CD4-positive, alpha-beta T cell (primary cell): ENCODE measurements at places on chromosomes 5 and 9.

GRCh38 chr5:37789991-37790390, 49.9 kb downstream of the GDNF start:
- DNase-seq, result no peak

- DNase-seq, result no peak
Observed at GRCh38 chr5:149133795-149134777, 7.2 kb upstream of the ABLIM3 start.

DNA sequence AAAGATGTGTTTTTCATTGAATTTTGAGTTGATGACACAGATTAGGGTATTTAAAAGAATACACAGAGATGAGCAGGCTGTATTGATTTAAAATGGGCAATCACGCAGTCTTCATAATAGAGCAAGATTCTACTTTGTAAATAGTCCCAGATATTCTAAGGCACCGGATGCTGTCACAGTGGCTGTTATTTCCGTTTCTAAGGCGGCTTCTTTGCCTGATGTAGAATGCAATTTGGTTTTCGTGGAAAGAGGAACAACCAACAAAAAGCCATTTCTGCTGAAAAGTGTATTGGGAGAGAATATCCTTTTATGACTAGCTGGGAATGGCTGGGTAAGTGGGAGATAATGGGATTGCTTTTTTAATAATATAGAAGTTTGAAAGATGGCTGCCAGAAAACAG, 17.5 kb downstream of the PRKACG start:
- no peak for DNase-seq

DNA sequence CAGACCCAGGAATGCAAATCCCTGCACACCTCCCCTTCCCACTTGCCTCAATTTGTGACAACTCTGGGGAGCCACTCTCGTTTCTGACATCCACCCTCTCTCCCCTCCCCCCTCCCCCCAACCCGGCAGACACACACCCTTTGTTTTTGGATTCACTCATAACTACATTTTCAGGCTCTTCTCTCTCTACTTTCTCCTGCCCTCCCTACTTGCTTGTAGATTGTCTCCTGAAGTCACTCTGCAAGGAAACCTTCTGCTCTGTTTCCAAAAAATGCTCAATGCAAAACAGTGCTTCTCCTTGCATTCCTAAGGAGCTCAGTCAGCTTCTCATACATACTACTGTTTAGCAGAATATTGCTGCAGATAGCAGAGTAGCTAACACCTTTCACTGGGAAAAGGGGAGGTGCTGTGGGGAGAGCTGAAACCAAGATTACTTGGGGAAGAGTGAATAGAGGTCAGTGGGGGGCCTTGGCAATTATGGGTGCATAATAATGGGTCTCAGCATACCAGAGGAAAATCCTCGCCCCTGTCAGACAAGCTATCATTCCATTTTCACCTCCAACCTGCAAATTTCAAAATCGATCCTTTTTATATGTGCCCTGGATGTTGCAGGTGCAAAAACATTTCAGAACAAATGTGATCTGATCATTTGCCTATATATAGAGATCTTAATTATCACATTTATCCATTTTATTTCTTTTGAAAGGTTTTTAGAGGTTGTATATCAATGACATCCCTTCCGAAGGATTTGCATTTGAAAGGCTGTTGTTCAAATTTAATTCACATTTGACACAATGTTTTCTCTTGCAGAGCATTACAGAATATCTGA, 1860.7 kb upstream of the WWC1 start:
- DNase-seq, result no peak

DNA sequence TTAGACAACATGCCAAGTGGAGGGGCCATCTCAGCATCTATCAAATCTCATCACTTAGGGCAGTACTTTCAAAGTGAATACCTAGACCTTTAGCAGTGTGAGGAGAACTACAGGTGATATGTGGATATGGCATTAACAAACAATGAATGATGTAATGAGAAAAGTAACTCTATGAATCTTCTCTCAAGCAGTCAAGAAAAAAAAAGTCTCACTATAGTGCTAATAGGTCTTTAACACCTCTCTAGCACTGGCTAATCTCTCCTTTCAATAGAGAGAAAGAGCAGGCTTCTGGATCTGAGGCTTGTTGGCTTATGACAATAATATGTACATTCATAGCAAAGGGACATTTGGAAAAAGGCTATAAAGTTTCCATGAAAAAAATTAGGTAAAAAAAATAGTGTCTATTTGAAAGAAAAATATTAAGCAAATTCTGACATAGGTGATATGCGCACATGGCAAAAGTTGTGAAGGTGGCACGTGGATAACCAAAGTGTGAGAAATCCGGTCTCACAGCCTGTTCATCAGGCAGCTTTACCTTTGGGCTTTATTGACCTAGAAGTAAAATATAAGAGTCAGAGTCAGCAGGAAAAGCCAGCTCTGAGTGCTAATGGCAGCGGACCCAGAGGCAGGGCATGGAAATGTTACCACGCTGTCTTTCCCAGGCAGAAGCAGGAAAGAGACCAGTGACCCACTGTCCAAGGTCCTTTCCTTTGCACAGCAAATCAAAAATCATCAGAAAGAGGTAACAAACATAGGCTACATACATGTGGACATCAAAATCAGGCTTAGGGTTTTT, 203.4 kb downstream of the EFNA5 start:
- DNase-seq, result no peak

- DNase-seq, result no peak
Observed at GRCh38 chr9:92512622-92513021, 23.2 kb downstream of the ECM2 start.

DNA sequence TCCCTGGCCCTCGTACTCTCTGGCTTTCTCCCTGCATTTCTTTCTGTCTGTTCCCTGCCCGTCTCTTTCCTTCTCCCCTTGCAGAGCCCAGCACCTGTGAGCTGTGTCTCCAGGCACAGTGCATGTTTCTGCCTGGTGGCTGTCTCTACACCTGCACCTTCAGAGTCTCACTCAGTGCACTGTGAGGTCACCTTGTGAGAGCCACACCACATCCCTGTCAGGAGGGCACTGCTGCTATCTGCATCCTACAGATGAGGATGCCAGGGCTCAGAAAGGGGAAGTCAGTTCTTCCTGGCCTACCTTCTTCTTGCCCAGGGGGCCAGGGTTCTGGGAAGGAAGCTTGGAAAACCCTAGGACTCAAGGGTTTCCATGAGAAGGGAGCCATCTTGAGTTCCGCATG, 69.7 kb upstream of the NEURL1B start:
- DNase-seq, result no peak

DNA sequence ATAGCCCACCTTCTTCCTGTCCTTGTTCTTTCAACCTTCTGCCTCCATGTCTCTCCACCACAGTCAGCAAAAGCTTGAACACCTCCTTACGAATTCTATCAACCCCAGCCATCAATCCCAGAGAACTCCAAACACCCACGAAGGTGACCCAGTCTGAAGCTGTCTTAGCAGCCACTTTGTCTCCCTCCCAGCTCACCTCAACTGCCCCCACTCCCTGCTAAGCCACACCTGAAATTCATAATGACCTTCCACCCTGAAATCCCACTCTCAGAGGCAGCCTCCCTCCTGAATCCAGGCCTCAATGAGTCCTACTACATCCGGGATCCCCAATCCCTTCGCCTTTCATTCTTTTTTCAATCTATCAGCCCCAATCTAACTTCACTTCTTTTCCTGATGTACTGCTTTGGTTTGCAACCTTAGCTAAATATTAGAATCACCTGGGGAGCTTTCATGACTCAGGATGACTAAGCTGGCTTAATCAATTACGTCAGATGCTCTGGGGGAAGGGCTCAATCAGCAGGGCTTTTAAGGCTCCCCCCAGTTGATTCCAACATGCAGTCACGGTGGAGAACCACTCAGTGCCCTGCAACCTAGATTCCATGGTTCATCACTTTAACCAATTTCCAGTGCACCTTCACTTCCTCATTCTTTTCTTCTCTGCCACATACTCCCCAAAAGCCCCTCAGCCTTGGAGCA, 32.2 kb downstream of the BHMT start:
- DNase-seq, result no peak
